ENCODE measurements at places on chromosomes 6 and 20. TPM values are rescaled to one million over a fixed set of nuclear protein-coding genes. Genes with fewer than 3 reads are reported as not detected.

RGS17 gene
- total RNA-seq: not detected

MBOAT1 gene
- 12.3 TPM for total RNA-seq

BPIFA1 gene
- not detected for total RNA-seq

AKAP12 gene
- total RNA-seq: 10.6 TPM

TBXT gene
- not detected for total RNA-seq

SEL1L2 gene
- total RNA-seq: not detected

OR11A1 gene
- total RNA-seq: not detected

PHACTR2 gene
- 30.6 TPM for total RNA-seq

FAXC gene
- not detected for total RNA-seq

GRCh38 chr20:1801929-1802306 lies 93.3 kb upstream of the SIRPA start:
- peaks cover 59% of the 10 kb centered on the region for H3K27me3 ChIP-seq
- H3K4me3 ChIP-seq: peak overlapping the region; percentile 77
- no peak for DNase-seq
- H3K4me1 ChIP-seq: peaks cover 12% of the 10 kb centered on the region

- H3K4me3 ChIP-seq: no peak overlapping the region
- DNase-seq: peak; percentile 49
- no peaks in the 10 kb centered on the region for H3K36me3 ChIP-seq
- no peaks in the 10 kb centered on the region for H3K27me3 ChIP-seq
- H3K4me1 ChIP-seq: peaks cover 19% of the 10 kb centered on the region
- H3K27ac ChIP-seq: no peak overlapping the region
These were observed 85.1 kb downstream of the CLIC5 start for GRCh38 chr6:45930420-45931040.

GRCh38 chr20:32139947-32140346 lies 30.4 kb downstream of the TM9SF4 start:
- peaks cover 17% of the 10 kb centered on the region for H3K36me3 ChIP-seq
- DNase-seq: no peak
- no peak overlapping the region for H3K4me3 ChIP-seq
- H3K27ac ChIP-seq: peak overlapping the region; percentile 3
- H3K27me3 ChIP-seq: no peaks in the 10 kb centered on the region
- no peaks in the 10 kb centered on the region for H3K4me1 ChIP-seq

DNA sequence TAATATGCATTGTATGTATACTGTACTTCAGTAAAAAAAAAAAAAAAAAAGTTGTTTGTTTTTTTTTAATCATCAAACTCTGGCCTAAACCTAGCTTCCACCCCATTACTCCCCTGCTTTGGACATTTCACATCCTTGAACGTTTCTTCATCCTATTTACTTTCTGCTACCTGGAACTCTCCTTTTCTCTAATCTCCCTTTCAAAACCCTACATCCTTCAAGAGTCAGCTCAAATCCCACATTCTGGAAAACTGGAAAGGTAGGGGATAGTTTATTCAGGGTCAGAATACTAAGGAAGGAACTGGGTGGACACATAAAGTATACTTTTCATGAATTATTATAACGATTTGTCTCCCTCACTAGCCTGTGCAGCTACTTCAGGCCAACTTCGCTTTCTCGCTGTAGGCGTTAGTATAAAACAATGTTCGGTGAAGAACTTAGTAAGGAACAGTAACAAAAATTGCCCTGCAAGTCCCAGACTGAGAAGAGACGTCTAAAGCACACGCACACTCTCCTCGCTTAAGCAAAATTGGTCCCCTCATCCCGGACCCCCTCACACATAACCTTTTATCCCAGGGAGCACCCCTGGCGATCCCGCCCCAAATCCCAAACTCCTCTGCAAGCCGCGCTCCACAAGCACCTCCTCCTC lies 775 bp downstream of the PIGU start:
- peaks cover 49% of the 10 kb centered on the region for H3K4me1 ChIP-seq
- H3K36me3 ChIP-seq: peaks cover 10% of the 10 kb centered on the region
- H3K27ac ChIP-seq: peak overlapping the region; percentile 12
- no peak for DNase-seq

DNA sequence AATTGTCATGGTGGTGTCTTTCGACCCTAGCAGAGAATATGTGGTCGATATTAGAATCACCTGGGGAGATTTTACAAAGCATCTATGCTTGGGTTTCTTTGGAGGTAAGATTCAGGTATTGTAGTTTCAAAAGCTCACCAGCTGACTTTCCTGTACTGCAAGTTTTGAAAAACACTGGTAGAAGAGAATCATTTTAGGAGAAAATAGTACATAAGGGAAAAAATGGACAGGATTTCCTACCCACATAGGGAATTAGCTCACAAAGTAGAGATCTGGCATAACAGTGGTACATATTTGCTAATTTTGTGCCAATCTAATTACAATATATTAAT lies 27.4 kb upstream of the ABT1 start:
- H3K27me3 ChIP-seq: no peaks in the 10 kb centered on the region
- H3K4me1 ChIP-seq: peaks cover 46% of the 10 kb centered on the region
- no peak for DNase-seq
- H3K4me3 ChIP-seq: peak overlapping the region; percentile 96

GRCh38 chr20:64199395-64199794 lies 35.1 kb downstream of the MYT1 start:
- peaks cover 8% of the 10 kb centered on the region for H3K27me3 ChIP-seq
- no peaks in the 10 kb centered on the region for H3K4me1 ChIP-seq
- H3K4me3 ChIP-seq: no peak overlapping the region
- no peaks in the 10 kb centered on the region for H3K36me3 ChIP-seq

- DNase-seq: peak; percentile 3
- no peaks in the 10 kb centered on the region for H3K4me1 ChIP-seq
- peaks cover 5% of the 10 kb centered on the region for H3K27me3 ChIP-seq
- H3K36me3 ChIP-seq: peaks cover 4% of the 10 kb centered on the region
These were observed 55.7 kb downstream of the PLCB1 start for GRCh38 chr20:8187740-8188139.

DNA sequence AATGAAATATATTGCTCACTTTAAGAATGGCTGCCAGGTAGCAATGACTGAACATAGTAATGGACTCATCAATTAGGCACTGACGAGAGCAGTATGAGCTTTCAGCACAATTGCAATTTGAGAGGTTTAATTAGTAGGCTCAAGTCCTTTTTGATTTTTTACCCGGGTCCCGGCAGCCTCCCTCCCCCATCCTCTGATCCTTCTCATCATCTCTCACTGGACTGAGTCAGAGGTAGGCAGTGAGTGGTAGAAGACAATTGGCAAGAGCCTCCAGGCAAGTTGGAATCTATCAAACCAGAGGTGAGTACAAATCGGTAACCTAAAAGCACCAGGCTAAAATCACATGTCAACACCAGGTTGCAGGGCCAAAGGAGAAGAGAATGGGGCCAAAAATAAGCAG lies 107.9 kb downstream of the DCDC2 start:
- H3K36me3 ChIP-seq: peaks cover 2% of the 10 kb centered on the region
- DNase-seq: no peak
- H3K27ac ChIP-seq: no peak overlapping the region
- H3K4me1 ChIP-seq: no peaks in the 10 kb centered on the region

DNA sequence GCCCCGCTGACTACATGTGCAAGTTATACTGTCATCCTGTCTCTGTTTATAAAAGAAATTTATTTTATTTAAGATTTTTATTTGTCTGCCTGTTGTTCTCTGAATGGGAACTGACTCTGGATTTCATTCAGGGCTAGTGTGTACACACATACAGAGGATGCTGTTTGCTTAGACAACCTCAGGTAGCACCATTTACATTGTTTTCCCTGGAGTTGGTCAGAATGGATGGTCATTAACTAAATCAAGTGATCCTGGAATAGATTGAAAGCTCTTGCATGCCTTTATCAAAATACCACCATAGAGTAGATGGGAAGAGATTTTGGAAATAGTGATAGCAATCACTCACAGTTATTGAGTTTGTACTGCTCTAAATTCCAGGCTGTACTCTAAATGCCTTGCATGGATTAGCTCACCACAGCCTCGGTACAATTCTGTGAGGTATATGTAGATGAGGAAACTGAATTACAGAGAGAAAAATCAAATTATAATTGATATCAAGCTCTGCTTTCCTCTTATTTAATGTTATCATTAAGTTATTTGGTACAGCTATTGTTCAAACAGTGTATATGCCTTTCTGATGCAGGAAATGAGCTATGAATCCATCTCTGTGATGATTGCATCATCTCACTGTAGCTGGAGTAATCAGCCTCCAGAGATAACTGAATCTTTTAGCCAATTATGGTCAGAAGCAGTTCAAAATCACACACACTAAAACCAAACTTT lies 51.9 kb downstream of the RNF217 start:
- H3K4me3 ChIP-seq: no peak overlapping the region
- H3K36me3 ChIP-seq: no peaks in the 10 kb centered on the region
- no peak for DNase-seq
- peaks cover 22% of the 10 kb centered on the region for H3K27me3 ChIP-seq

DNA sequence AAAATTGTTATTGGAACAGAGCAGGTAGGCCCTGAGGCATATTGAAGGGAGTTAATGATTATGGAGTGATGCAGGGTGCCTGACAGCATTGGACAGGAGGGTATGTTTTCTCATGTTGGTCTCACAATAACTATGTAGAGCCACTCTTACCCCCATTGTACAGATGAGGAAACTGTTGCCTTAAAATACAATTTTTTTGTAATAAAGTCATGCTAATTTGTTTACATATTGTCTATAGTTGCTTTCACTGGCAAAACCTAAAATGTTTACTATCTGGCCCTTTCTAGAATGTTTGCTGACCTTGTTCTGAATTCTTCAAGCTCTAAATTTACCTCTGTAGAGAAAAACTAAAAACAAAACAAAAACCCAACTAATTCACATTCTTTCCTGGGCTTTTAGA lies 5.7 kb downstream of the ACOT8 start:
- no peak overlapping the region for H3K27ac ChIP-seq
- no peak overlapping the region for H3K4me3 ChIP-seq
- peaks cover 3% of the 10 kb centered on the region for H3K36me3 ChIP-seq
- DNase-seq: no peak
- no peaks in the 10 kb centered on the region for H3K27me3 ChIP-seq
